A549 treated with CORT108297 at 1 μM for 4 hours (cell line): ENCODE measurements at places on chromosomes 7 and 10. TPM values are rescaled to one million over a fixed set of nuclear protein-coding genes. Genes with fewer than 3 reads are reported as not detected.

The SAMD9 gene
- 3.4 to 7.2 TPM (median 5.9 TPM) in 5 replicates for total RNA-seq

The C10orf62 gene
- total RNA-seq: 0.10 TPM in 1 of 5 replicates, not detected in the others

The FAM24B gene
- total RNA-seq: 14.1 to 15.2 TPM (median 15.0 TPM) in 5 replicates

The CDC14C gene
- not detected in 5 replicates for total RNA-seq

The NUTM2E gene
- 0.27 to 0.53 TPM (median 0.36 TPM) in 5 replicates for total RNA-seq

The PAX4 gene
- total RNA-seq: not detected in 5 replicates

The NUDT13 gene
- total RNA-seq: 2.5 to 3.4 TPM (median 3.0 TPM) in 5 replicates

The ZNF467 gene
- 0.88 to 1.6 TPM (median 1.5 TPM) in 5 replicates for total RNA-seq

The MEOX2 gene
- not detected in 5 replicates for total RNA-seq

The GRM8 gene
- 0.24 to 0.52 TPM in 2 of 5 replicates, not detected in the others for total RNA-seq

The CDHR3 gene
- 4.3 to 6.1 TPM (median 4.9 TPM) in 5 replicates for total RNA-seq

The FAM25C gene
- 0.53 to 3.3 TPM (median 1.4 TPM) in 4 of 5 replicates, not detected in the other for total RNA-seq

The SYT15 gene
- total RNA-seq: 2.6 to 3.5 TPM (median 2.9 TPM) in 5 replicates

The MTPN gene
- total RNA-seq: 96.8 to 125 TPM (median 114 TPM) in 5 replicates

The COL28A1 gene
- total RNA-seq: 0.42 to 0.75 TPM (median 0.58 TPM) in 5 replicates

The PLEKHS1 gene
- 0.03 to 0.09 TPM (median 0.07 TPM) in 4 of 5 replicates, not detected in the other for total RNA-seq

The ATP5MK gene
- 484 to 582 TPM (median 511 TPM) in 5 replicates for total RNA-seq

The DRGX gene
- 0.06 to 0.09 TPM in 2 of 5 replicates, not detected in the others for total RNA-seq

The ASIC3 gene
- 4.3 to 12.9 TPM (median 10.4 TPM) in 5 replicates for total RNA-seq

The PRKAR2B gene
- total RNA-seq: 2.5 to 3.9 TPM (median 3.2 TPM) in 5 replicates

The GAD2 gene
- not detected in 5 replicates for total RNA-seq

The HOXA6 gene
- total RNA-seq: 1.5 to 2.2 TPM (median 1.8 TPM) in 5 replicates

The TMEM225B gene
- 0.78 to 1.5 TPM (median 1.3 TPM) in 5 replicates for total RNA-seq

The TMEM236 gene
- 0.05 to 0.13 TPM (median 0.08 TPM) in 5 replicates for total RNA-seq

The EN2 gene
- 0.48 to 1.0 TPM (median 0.92 TPM) in 5 replicates for total RNA-seq

The SEMA3C gene
- 37.8 to 75.8 TPM (median 62.4 TPM) in 5 replicates for total RNA-seq

The ZYX gene
- 158 to 195 TPM (median 189 TPM) in 5 replicates for total RNA-seq

The ALDH18A1 gene
- total RNA-seq: 46.7 to 54.6 TPM (median 49.3 TPM) in 5 replicates

The ITIH5 gene
- 0.06 to 0.16 TPM (median 0.08 TPM) in 5 replicates for total RNA-seq

The RNF148 gene
- not detected in 5 replicates for total RNA-seq

The ZNF853 gene
- 1.8 to 2.9 TPM (median 2.2 TPM) in 5 replicates for total RNA-seq

The GPR141 gene
- total RNA-seq: not detected in 5 replicates

The GPR26 gene
- total RNA-seq: not detected in 5 replicates

The PKD2L1 gene
- 0.03 to 0.07 TPM (median 0.05 TPM) in 3 of 5 replicates, not detected in the others for total RNA-seq

The C7orf33 gene
- not detected in 5 replicates for total RNA-seq

The FAM131B gene
- 0.34 to 0.53 TPM (median 0.49 TPM) in 5 replicates for total RNA-seq

The TAS2R41 gene
- not detected in 5 replicates for total RNA-seq

The ABCA13 gene
- total RNA-seq: 0.01 to 0.16 TPM (median 0.08 TPM) in 5 replicates

The DYNC1I1 gene
- total RNA-seq: 0.05 to 0.24 TPM (median 0.16 TPM) in 5 replicates

The GRM3 gene
- total RNA-seq: not detected in 5 replicates

The CYP3A7 gene
- total RNA-seq: 0.06 TPM in 1 of 5 replicates, not detected in the others

The GIMAP4 gene
- total RNA-seq: not detected in 5 replicates

The PIP gene
- 0.15 to 0.38 TPM (median 0.18 TPM) in 3 of 5 replicates, not detected in the others for total RNA-seq

The PVRIG gene
- not detected in 5 replicates for total RNA-seq

The PCLO gene
- 0.79 to 1.4 TPM (median 0.96 TPM) in 5 replicates for total RNA-seq

The CYP3A4 gene
- 0.05 TPM in 1 of 5 replicates, not detected in the others for total RNA-seq

The CLCN1 gene
- total RNA-seq: 0.02 to 0.08 TPM (median 0.07 TPM) in 4 of 5 replicates, not detected in the other
